ENCODE measurements at places on chromosomes 1 and 21. TPM values are rescaled to one million over a fixed set of nuclear protein-coding genes. Genes with fewer than 3 reads are reported as not detected.

DNA sequence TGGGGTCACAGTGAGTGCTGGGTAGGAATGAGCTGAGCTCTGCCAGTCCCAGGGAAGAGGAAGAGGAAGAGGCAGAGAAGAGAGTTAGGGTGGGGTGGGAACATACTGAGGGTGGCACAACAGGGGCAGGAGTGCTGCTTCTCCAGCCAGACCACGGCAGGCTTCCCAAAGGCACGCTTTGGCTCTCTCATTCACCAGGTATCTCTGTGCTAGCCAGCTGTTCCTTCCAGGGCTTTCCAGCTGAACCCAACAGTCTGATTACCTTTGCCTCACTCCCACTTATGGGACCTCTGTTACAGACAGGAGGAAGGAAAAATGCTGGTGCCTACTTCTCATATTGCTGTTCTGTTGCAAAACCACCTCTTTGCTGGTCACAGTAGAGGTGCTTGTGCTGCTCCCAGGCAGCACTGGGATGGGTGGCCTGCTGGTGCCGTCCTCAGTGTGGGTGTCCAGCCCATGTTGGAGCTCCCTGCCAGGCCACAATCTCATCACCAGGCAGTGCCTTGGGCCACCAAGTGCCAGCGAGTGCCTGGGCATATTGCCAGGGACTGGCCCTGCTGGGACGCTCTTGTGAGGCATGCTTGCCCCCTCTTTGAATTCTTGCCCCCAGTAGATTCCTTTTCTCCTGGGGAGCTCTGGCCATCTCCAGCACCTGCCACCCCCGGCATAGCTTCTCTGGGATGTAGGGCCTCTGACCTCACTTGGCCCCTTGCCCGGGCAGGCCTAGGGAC, 2.1 kb downstream of the ADORA1 start:
- DNase-seq: no peak

Gene NEXN
- 0.50 TPM for total RNA-seq

GRCh38 chr1:15452216-15452615, 4.3 kb upstream of the CELA2A start:
- no peak for DNase-seq

GRCh38 chr21:16102113-16102512, 372.3 kb downstream of the USP25 start:
- DNase-seq: no peak

GRCh38 chr1:9996624-9997582, at the start of gene RBP7:
TSS of gene RBP7 (plus strand) at chr1:9997228. CDS start at chr1:9997259, 31 bp downstream.
- no peak for DNase-seq
